ENCODE measurements at places on chromosomes 1 and 21. TPM values are rescaled to one million over a fixed set of nuclear protein-coding genes. Genes with fewer than 3 reads are reported as not detected.

- H3K27ac ChIP-seq, result no peak overlapping the region
- H3K27me3 ChIP-seq, result no peaks in the 10 kb centered on the region
- no peak overlapping the region for H3K4me3 ChIP-seq
- DNase-seq, result no peak
- H3K4me1 ChIP-seq, result no peaks in the 10 kb centered on the region
- no peaks in the 10 kb centered on the region for H3K36me3 ChIP-seq
Observed at GRCh38 chr1:215267495-215267894, 185.0 kb downstream of the KCNK2 start.

- no peak for DNase-seq
- H3K27ac ChIP-seq, result no peak overlapping the region
- no peaks in the 10 kb centered on the region for H3K36me3 ChIP-seq
- no peaks in the 10 kb centered on the region for H3K27me3 ChIP-seq
Observed at GRCh38 chr1:89660224-89661061, 27.5 kb downstream of the LRRC8C start.

DNA sequence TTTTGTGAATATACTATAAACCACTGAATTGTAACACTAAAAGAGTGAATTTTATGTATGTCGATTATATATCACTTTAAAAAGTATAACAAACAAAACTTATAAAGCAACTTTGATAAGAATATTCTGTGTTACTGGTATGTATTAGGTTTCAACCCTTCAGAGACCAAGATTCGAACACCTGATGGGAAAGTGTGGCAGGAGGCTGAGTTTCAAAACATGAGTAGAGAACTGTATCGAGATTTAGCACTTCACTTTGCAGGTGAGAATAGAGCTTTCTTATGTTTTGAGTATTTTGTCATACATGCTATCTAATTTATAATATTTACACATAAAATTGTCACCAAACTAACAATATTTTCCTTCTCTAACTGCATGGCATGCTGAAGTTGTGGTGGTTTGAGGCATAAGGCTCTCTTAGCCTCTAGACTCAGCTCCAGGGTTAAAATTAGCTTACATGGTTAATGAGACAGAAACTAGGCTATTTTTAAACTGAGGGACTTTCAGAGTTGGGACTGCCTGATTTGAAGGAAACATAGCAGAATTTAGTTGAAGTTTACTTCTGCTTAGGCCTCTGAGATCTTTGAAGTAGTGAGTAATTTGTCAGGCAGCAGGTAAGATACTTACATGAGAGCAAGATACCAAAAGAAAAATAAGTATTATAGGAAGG is 48.6 kb downstream of the CEP350 start:
- H3K4me3 ChIP-seq, result no peak overlapping the region
- H3K36me3 ChIP-seq, result peaks cover 18% of the 10 kb centered on the region
- H3K27ac ChIP-seq, result no peak overlapping the region
- H3K27me3 ChIP-seq, result no peaks in the 10 kb centered on the region

- no peak overlapping the region for H3K27ac ChIP-seq
- peaks cover 4% of the 10 kb centered on the region for H3K4me1 ChIP-seq
- DNase-seq, result no peak
- no peaks in the 10 kb centered on the region for H3K27me3 ChIP-seq
- no peak overlapping the region for H3K4me3 ChIP-seq
Observed at GRCh38 chr1:17507915-17508314, 31.6 kb upstream of the ARHGEF10L start.

- H3K4me1 ChIP-seq, result peaks cover 38% of the 10 kb centered on the region
- no peak for DNase-seq
- no peaks in the 10 kb centered on the region for H3K27me3 ChIP-seq
Observed at GRCh38 chr1:111449703-111450017, 396 bp downstream of the ATP5PB start.

DNA sequence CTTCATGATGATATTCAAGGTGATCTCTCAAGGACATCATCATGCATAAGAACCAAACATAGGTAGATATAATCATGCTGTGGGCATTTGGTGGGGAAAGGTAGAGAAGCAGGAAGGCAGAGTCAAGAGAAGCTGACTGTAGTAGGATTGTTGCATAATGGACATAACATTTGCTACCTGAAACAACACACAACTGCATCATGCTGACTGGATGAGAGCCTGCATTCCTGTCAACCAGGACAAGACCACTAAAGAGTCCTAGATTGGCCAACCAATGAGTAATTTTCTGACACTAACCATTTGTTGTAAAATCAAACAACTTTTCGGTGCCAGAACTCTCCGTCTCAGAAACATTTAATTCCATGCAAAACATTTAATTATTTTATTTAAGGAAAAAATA is 377.2 kb downstream of the PLPP3 start:
- H3K27ac ChIP-seq, result no peak overlapping the region
- H3K4me3 ChIP-seq, result no peak overlapping the region
- no peaks in the 10 kb centered on the region for H3K27me3 ChIP-seq
- peaks cover 30% of the 10 kb centered on the region for H3K4me1 ChIP-seq

DNA sequence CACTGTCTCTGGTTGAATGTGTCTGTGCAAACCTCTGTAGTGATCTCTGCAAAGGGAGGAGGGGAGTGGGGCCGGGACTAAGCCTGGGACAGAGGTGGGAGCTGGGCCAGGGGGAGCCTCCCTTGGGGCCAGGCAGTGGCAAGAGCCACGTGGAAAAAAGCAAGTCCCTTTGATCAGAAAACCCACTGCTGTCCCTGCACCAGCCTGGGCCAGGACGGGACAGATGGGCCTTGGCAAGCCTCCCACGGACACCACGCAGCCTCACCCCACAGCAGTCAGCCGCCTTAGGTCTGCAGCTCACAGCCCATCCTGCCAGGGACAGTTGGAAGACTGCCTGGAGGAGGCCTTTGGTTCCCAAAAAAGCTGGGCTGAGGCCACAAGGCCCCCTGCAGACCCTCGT is 11.7 kb upstream of the TRAPPC10 start:
- no peaks in the 10 kb centered on the region for H3K36me3 ChIP-seq
- peaks cover 3% of the 10 kb centered on the region for H3K27me3 ChIP-seq
- DNase-seq, result no peak
- no peak overlapping the region for H3K4me3 ChIP-seq

- H3K4me1 ChIP-seq, result peaks cover 13% of the 10 kb centered on the region
- no peak overlapping the region for H3K27ac ChIP-seq
- H3K36me3 ChIP-seq, result no peaks in the 10 kb centered on the region
- peaks cover 73% of the 10 kb centered on the region for H3K27me3 ChIP-seq
- H3K4me3 ChIP-seq, result peak overlapping the region; percentile 82
Observed at GRCh38 chr1:205344066-205344928, 12.4 kb downstream of the KLHDC8A start.

Gene DNASE2B
- not detected for total RNA-seq
